IMR-90 (cell line): ENCODE measurements at places on chromosomes 4 and X. TPM values are rescaled to one million over a fixed set of nuclear protein-coding genes. Genes with fewer than 3 reads are reported as not detected.

- no peak for DNase-seq
Measured at GRCh38 chr4:77375866-77376607, 219.0 kb downstream of the CCNG2 start.

- peak; percentile 23 for DNase-seq
Measured at GRCh38 chrX:150405006-150405405, 41.9 kb downstream of the MAMLD1 start.

DNA sequence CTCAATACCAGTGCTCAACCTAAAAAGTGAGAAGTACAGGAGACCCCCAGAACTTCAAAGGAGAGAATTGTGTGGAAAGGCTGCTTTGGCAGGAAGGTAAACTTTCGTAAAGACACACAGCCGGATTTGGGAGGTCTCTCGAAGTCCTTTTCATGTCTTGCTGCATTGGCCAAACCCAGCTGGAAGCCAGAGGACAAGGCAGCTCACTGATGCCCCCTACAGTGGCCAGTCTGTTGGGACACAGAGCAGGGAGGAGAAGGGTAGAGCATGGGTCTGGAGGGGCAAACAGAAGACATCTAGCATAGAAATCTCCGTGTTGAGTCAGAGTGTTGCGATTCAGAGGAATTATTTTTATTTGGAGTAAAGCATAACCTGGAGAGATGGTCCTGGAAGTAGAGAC is 198.9 kb downstream of the ANK2 start:
- DNase-seq = no peak

DNA sequence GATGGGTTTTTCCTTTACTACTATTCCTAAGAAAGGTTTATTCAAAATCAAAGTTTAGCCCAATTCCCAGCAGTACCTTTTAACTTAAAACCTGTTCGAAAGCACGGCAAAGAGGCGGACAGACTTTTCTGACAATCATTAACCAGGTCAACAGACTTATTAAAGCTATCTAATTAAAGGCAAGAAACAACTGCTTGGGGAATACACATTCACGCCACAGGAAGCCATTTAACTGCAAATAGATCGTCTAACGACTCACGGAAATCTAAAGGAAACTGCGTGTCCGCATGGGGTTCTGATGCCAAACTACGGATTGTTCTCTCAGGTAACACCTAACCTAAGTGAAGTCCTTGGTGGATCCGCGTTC is 663 bp upstream of the USP53 start:
- DNase-seq = no peak

GRCh38 chr4:54318904-54319303 is 89.8 kb downstream of the PDGFRA start:
- DNase-seq = peak; percentile 58

- peak; percentile 1 for DNase-seq
Measured at GRCh38 chrX:135737366-135738071, 24.1 kb downstream of the CT45A1 start.

GRCh38 chrX:2311501-2311900 is 189.3 kb downstream of the DHRSX start:
- no peak for DNase-seq

- DNase-seq = peak; percentile 93
Measured at GRCh38 chr4:119040694-119041185, 94.9 kb upstream of the MYOZ2 start.

- DNase-seq = no peak
Measured at GRCh38 chr4:22313976-22314375, 201.9 kb downstream of the ADGRA3 start.

DNA sequence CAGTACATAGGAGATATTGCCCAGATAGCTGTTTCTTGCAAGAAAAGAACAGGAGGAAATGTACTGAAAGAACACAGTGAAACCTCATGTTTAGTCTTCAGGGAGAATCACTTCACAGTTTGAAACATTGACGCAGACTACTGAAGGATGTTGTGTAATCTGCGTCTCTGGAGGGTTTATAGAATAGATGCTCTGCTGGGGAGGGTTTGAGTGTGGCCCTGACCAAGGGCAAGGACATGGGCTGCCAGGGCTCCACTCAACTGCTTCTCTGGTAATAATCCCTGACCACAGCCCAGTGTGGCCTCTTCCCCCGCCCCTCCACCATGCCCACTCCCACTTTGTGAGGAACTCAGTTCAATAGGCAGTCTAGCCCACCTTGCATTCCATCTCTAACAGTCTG is 15.8 kb upstream of the ACE2 start:
- no peak for DNase-seq

F8A2 gene
- polyA plus RNA-seq = not detected in 2 replicates

HTN3 gene
- polyA plus RNA-seq = not detected in 2 replicates

CCKAR gene
- polyA plus RNA-seq = not detected in 2 replicates
